ENCODE measurements at places on chromosomes 5 and 9.

- DNase-seq = no peak
Measured at GRCh38 chr5:168793841-168794837, 215.0 kb upstream of the PANK3 start.

DNA sequence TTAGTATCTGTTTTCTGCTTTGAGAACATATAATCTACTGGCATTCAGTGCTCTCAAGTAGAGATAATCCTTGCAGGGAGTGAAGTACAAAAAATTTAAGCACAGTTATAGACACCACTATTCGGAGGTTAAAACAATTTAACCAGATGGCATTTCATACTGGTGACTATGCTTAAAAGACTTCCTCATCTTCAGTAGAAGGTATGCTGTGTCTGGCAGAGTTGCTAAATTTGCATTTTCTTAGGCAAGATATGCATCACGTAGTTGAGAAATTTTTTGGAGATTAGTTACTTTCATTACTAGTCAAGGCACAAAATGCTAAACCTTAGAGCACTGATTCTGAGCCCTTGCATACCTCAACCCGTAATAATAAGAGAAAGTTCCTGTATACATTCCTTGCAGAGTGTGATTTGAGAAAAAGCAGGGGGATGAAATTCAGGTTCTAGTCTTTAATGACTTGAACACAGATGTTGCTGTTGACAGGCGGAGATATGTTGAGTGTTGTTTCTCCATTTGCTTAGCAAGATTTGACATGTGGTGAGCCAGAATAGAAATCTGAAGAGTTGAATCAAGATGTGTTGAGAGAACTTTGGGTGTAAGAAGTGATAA lies 70.8 kb upstream of the STARD4 start:
- no peak for DNase-seq

- no peak for DNase-seq
Measured at GRCh38 chr5:127702926-127703561, at the start of gene CCDC192. CCDC192 (plus strand) TSS chr5:127703391; CDS start chr5:127703446, 55 bp downstream.

DNA sequence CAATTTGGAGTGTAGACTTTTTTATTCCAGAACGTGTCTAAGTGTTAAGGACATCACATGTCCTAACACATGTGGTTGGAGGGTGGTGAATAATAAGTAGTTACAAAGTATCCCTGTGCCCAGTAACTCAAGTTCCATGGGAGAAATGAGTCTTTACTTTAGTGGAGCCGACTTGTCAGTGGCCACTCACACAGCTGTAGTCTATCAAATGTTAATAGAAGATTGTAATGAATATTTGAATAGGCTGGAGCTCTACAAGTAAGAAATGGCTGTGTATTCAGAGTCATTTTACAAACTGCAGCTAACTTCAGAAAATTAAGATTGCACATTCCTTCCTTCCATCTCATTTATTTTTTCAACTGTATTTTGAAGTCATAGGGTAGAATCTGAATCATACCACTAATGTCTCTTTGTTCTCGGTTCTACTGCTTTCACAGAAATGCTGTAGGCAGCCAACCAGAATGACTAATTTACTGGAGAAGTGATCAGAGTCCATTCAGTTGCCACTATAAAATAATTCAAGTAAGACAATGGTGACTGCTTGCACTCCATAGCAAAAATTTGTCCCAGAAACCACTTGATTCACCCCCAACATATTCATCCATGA lies 394.8 kb downstream of the NR2F1-AS1 start:
- no peak for DNase-seq

DNA sequence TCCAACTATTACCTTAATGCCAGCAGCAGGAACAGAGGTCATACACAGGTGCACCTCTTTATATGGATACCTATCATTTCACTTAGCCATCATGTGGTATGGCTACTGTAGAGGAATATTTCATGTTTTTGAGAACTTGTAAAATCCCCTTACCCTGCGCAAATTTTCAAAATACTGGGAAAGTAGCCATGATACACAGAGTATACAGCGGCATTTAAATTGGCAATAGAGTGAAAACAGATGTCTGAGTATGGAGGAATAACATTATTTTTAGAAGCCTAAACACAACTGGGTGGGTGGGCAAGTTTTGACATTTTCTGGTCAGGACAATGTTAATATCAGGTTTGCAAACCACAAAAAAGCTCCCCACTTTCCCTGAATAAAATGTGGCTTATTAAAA lies 109.5 kb downstream of the SMIM23 start:
- DNase-seq = no peak

DNA sequence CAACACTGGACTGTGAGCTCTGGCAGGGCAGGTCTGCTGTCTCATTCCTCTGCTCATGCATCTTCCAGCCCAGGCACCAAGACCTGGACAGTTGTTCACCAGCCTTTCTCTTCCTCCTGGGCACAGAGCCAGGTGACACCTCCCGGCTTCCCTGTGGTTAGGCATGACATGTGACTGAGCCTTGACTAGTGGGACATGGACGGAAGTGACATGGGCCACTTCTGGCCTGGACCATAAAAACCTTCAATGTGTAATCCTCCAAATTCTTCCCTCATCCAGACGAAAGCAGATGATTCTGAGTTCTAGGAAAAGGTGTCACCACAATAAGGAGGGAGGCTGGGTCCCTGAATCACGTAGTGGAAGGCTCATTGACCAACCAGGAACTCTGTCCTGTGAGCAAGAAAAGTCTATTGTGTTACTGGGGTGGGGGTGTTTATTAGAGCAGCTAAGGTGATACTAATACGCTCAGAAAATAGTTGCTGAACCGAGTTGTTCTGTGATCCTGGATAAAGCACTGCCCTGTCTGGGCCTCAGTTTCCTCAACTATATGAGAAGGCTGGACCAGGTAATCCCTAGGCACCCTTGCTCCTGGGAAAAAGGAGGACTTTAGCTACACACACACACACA lies 26.6 kb upstream of the CRB2 start:
- no peak for DNase-seq

- DNase-seq = no peak
Measured at GRCh38 chr5:138468133-138468965, 3.1 kb downstream of the EGR1 start.

DNA sequence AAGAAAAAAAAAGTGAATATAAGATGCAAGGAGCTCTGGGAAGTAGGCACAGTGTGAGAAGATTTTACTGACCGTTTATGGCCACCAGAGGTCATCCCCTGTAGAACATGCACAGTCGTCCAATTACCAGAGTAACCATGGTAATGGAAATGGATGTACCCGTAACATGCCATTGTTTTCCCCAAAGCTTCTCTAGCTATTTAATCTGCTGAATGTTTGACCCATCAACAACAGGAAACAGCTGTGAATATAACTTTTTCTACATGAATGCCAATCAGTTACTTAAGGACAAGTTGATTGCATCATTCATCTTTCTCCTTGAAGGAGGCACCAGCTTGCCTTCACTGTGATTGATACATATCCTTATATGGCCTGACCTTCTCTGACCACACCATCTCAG lies 1967.0 kb upstream of the CDH9 start:
- no peak for DNase-seq

DNA sequence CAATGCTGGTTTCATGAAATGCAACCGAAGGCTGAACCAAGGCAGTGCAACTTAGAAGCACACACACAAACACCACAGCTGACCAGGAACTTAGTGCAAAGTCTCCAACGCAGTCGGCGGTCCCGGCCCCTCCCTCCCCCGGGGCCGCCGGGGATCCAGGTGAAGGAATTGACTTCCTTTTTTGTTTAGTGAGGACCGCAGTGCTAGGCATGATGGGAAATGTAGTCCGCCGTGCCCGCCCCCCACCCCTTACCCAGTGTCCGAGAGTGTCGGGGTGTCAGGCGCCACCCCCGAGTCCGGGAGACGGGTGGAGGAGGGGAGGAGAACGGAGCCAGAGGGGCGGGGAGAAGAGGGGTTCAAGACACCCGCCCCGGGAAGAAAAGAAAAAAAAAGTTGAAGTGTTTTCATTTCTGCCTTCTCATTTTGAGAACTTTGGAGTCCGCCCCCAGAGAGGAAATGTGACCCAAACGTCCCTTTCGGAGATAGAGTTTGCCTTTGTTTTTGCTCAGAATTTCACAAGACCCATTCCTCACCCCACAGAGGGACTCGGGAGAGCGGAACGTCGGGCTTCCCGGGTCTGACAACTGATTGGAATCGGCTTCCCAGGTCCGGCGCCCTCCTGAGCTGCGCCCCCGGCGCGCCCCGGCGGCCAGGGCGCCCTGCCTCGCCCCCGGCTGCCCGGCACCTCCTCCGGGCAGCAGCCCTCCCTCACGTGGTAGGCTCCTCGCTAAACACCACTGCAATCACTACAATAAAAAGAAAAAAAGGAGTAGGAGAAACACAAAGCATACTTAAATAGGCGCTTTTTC lies 2.0 kb downstream of the IER5L start:
- peak; percentile 75 for DNase-seq

GRCh38 chr5:133240425-133241091 lies 188.7 kb downstream of the HSPA4 start:
- no peak for DNase-seq

GRCh38 chr5:150113047-150113744 lies 26.8 kb upstream of the CSF1R start:
- DNase-seq = no peak

GRCh38 chr9:111691672-111692329 lies 30.4 kb downstream of the GNG10 start:
- no peak for DNase-seq

- DNase-seq = no peak
Measured at GRCh38 chr5:83967417-83967816, 246.8 kb upstream of the HAPLN1 start.

GRCh38 chr5:54794135-54794975 lies 191.0 kb downstream of the ESM1 start:
- DNase-seq = no peak

DNA sequence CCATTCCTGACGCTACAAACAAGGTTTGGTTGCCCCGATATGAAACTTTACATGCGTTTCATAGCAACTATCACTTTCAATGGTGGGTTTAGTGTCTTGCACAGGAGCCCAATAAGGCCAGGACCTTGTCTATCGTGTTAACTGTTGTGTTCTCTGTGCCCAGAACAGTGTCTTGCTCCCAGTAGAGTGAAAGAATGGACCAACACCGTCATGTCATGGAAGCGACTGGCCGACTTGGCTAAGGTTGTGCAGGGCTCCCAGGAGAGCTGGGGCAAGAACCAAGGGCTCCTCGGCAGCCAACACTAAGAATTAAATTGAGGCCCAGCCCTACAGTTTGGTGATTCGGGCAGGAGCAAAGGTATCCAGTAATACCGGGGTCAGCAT lies 498 bp upstream of the ARHGEF37 start:
- no peak for DNase-seq

- DNase-seq = no peak
Measured at GRCh38 chr5:43245724-43246385, 53.8 kb downstream of the NIM1K start.

DNA sequence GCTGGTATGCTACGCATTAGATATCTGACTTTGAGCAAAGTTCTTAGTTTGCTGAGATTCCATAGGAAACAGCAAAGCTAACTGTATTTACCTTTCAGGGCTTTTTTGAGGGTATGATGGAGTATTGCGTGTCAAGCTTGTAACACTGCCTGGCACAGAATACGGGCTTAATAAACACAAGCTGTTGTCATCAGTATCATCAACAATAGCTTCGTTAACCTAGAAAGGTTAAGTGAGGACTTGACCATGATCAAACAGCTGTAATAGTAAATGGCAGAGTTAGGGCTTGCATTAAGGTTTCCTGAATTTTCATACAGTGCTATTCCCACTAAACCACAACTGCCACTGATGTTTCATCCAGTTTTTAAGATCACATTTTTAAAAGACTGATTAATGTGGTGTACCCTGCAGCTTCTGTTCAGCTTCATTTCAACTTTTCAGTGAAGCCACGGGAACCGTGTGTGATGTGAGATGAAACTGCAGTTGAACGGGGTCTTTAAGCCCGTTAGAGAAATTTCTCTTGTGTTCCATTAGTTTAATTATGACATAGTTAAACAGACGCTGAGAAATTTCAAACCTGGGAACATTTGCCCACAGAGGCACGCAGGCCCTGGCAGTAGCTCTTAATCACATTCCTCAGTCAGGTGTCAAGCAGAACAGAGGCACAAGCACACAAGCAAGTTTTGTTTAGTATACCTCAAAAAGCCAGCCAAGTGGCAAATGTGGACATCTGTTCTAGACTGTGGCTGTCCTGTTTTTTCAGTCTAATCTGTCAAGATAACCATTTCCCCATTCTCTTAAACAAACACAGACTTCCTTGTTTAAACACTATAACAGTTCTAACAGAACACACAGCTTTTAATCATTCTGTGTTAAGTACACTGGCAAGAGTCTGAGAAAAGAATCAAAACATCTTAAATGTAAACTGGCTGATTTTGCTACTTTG lies 147.1 kb downstream of the ZNF608 start:
- DNase-seq = peak; percentile 52

DNA sequence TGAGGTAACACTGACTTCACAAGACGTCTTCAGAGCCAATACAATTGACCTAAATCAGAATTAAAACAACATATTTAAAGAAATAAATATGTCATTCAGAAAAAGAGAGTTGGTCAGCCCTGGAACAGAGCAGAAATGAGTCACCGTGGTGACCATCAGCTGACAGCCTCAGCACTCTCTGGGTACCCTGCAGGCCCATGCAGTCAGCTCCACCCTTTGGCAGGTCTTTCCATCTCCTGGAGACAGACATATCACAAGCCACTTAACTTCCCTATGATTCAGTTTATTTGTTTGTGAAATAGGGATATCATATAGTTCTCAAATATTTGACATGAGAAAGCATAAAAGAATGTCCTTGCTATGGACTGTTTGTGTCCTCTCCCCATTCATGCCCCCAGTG lies 151.6 kb upstream of the MEF2C start:
- no peak for DNase-seq

GRCh38 chr5:136242611-136243010 lies 49.6 kb upstream of the SMIM32 start:
- no peak for DNase-seq

DNA sequence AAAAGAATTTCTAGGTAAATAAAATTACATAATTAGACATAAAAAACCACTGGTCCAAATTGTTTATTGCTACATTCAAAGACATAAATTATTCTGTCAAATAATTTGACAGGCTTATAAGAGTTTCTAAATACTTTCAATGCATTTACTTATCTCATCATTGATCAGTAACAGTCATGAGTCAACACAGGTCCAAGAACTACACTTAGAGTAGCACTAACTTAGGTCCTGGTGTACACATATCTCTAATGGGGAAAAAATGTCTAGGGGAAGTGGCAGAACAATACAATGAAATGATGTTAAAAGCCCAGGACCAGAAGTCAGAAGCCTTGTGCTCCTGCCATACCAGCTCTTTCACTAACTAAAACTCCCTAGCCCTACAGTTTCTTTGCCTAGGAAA lies 96.5 kb upstream of the SLCO6A1 start:
- no peak for DNase-seq

DNA sequence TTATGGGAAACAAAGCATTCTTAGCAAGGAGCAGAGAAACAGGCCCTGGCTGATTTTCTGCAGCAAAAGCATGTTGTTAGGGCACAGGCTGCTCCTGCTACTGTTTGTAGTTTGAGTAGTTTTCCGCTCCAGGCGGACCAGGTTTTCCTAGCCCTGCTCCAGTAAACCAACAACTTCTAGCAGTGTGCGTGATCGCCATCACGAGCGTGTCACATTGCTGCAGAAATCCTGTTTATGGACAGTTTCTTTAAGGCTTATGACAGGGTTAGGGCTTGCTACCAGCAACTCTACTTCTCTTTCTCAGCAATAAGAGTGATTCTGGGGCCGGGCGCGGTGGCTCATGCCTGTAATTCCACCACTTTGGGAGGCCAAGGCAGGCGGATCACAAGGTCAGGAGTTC lies 803.9 kb upstream of the CDH10 start:
- DNase-seq = no peak
